Right lobe of liver (tissue), 6 donors: ENCODE measurements at places on chromosomes 4 and X.

DNA sequence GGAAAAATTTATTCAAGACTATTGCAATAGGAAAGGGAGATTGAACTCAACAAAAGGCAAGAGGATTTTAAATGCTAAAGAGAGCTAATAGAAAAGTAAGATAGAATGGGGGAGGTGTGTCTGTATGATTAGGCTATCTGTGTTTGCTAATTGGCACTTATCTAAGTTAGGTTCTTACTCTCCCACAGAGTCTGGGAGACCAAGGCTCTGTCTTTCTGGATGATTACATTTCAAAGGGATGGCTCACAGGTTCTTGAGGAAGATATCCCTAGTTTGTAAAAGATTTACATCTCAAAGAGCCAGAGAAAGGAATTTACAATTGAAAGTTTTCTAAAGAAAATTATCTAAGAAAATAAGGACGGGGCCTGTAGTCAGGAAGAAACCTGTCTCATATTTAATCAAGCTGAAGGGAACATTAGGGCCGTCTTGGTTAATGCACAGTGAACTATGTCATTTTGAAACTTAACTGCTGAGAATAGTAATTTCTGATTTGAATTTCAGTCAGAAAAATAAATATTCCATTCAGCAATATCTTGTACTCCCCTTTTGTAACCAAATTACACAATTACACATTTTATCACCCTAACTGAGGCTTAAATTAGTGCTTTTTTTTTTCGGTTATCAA lies 75.8 kb downstream of the MAGEB10 start:
- DNase-seq: no peak

DNA sequence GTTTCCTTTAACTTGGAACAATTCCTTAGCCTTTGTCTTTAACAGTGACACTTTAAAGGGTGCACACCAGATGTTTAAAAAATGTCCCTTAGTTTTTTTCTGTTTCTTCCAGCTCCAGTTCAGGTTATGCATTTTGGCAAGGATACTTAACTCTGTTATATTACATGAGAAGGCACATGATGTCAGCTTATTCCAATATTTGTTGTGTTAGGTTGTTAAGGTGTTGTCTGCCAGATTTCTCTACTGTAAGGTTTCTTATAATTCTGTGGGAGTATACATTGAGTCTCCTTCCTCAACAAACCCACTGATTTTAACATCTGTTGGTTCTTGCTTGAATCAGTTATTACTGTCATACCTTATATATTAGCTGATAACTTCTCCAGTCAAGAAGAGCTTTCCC lies 33.3 kb downstream of the REST start:
- no peak for DNase-seq

GRCh38 chr4:127236889-127237288 lies 395.9 kb upstream of the INTU start:
- DNase-seq: no peak

- no peak for DNase-seq
Measured at GRCh38 chr4:110633358-110634341, 10.8 kb upstream of the PITX2 start.

DNA sequence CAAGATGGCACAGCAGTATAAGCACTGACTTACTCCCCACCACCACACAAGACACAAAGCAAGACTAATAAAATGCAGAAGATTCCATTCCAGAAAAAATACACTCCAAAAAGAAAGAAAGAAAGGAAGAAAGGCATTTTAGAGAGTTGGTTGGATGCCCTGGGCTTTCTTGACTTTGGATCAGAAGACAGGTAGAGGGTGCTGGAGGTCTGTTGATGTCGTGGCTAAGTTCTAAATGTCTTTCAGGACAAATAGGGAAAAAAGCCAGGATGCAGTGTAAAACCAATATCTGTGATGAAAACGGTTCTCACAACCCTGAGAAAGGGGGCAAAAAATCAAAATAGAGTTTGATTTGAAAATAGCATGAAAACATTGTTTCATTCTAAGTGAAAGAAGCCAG lies 555.2 kb upstream of the PRKX start:
- DNase-seq: no peak

DNA sequence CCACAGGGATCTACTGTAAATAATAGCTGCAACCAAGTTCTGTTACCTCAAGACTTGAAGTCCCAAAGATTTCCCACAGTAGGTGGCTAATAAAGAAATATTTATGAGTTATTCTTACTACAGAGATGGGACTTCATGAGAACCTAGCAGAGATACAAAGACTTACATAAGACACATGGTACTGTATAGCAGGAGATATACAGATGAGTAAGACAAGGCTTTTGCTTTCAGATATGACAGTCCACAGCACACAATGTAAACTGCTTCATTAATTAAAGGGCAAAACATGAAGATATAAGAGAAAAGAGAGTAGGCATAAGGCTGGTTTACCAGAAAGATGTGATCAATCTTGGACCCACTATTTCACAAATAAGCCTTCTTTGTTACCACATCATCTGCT lies 6.6 kb downstream of the ANKRD17 start:
- no peak for DNase-seq
